ENCODE measurements at places on chromosomes 16 and 17. TPM values are rescaled to one million over a fixed set of nuclear protein-coding genes. Genes with fewer than 3 reads are reported as not detected.
A peak's percentile ranks its signal among the peaks of the same experiment; 100 is the strongest.

DNA sequence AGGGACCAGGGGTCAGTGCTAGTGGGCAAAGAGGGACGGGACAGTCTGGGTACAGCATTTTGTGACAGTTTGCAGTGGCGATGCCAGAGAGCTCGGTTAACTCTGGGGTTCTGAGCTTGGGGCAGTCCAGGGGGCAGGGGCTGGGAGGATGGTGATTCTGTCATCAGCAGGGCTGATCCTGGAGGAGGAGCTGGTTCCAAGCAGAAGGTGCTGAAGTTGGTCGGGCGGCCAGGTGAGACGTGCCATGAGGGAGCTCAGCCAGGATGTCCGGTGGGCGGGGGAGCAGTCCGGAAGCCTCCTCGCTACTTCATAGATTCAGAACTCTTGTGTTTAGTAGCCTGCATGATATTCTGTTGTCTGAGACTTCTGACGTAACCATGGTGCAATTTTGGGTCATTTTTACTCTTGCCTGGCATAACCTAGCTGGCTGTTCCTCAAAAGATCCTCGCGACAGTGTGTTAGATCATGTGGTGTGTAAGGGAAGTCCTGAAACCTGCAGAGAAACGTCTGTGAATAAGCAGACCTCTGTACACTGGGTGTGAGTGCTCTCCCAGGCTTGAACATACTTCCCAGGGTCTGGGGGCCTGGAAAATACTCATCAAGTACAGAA is 122.0 kb downstream of the CLEC16A start:
- DNase-seq: no peak

DNA sequence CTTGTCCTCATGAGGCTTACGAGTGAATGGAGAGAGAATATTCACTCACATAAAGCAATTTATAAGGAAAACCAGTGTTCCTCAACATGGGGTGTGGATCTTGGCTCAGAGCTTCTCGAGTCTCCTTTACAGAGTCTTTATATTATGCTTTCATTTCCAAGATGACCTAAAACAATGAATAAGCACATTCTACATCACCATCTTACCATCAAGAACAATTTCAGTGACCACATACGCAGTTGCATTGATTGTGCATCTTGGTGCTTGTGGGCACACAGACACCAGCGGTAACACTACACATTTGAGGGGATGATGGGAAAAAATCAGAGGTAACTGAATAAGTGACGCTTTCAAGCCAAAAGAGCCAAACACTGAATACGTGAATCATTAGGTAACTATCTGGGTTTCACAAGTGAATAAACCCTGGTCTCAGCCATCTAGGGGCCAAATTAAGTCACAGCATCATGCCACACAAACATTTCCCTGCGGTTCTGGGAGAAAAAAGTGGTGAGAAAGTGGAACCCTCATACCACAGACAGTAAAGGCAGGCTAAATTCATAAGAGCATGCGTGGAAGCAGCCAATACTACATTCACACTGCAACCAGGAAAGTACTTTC is 9.4 kb downstream of the CWC25 start:
- no peak for DNase-seq

DNA sequence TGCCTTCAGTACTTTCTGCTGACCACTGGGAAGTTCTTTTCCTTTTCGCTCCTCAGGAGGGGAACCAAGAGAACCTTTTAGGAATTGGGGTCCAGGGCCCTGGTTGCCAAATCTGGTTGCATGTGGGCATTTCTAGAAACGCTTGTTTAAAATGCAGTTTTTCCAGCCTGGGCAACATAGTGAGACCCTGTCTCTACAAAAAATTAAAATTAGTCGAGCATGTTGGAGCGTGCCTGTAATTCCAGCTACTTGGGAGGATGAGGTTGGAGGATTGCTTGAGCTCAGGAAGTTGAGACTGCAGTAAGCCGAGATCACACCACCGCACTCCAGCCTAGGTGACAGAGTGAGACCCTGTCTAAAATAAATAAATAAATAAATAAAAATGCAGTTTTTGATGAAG is 1.2 kb downstream of the PNPO start:
- DNase-seq: no peak

DNA sequence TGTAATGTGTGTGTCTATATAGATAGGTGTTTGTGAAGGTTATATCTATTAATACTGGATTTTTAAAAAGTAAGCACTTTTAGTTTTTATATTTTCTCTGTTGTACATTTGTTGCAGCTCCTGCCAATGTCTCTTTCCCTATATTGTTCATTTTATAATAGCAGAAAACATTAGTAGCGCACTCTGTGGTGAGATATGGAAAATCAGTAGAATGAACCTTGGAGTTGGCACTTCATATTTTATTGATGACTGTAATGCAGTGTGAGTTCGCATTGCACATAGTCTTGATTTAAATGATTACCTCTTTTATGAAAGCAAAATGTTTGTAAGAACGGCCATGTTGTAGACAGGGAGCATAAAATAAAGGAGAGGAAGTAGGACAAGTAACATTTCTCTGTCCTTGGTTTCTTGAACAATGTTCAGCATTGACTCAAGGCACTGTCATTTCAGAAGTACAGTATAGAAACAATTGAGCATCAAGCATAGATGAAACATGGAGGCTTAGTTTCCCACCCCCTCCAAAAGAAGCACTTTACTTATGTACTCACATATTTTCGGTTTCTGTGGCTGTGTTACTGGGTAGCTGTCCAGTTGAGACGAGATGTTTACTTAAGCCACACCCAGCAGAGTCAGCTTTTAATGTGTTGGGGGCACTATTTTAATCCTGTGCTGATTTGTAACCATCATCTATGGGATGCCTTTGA is 74.0 kb downstream of the TANC2 start:
- no peak for DNase-seq

DNA sequence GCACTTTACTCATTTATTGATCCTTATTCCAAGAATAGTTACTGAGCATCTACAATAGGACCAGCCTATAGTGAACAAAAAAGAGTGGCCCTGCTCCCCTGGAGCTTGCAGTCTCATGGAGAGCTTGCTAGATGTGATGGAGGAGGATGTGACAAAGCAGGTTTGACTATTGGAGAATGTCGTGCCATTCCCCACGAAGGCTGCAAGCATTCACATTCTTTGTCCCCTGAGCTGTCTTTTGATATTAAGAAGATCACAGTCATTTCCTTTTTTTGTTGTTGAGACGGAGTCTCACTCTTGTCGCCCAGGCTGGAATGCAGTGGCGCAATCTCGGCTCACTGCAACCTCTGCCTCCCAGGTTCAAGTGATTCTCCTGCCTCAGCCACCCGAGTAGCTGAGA is 115.0 kb upstream of the ADAMTS18 start:
- DNase-seq: no peak

- peak; percentile 92 for DNase-seq
Measured at GRCh38 chr17:38349097-38349730, 2.4 kb upstream of the SOCS7 start.

- no peak for DNase-seq
Measured at GRCh38 chr17:1222321-1222720, 42.5 kb upstream of the ABR start.

GRCh38 chr16:11169641-11170040 is 86.4 kb downstream of the SOCS1 start:
- no peak for DNase-seq

The BCL7C gene
- 37.1 TPM for polyA plus RNA-seq
